ENCODE measurements at places on chromosomes 6 and 20.

GRCh38 chr20:3658716-3659491 is 4.3 kb downstream of the GFRA4 start:
- DNase-seq: no peak

- DNase-seq: no peak
Measured at GRCh38 chr6:150741633-150742200, 123.8 kb upstream of the MTHFD1L start.

GRCh38 chr6:146962329-146962728 is 241.9 kb upstream of the STXBP5 start:
- no peak for DNase-seq

GRCh38 chr20:58017970-58018530 is 210.4 kb downstream of the ANKRD60 start:
- DNase-seq: no peak

DNA sequence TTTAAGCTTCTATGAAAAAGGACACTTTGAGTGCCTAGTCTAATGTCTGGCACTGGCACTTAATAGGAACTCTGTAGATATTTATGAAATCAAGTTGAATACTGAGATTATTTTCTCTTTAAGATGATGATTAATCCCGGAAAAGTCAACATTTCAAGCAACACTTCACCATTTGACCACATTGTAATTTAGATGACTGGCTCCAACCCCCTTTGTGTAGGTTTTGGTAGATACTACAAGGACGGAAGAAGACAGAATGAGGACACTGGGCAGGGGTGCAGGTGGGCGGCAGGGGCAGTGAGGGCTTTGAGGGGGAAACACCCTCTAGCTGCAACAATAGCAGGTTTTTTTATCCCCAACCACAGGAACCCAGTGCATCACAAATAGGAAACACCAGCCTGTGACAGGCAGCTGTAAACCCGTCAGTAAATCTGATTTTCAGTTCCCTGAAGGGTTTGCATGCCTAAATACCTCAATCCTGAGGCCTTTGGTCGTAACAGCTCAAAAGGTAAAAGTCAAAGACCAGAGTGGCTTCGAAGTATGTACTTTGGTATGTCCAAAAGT is 4.6 kb downstream of the DTNBP1 start:
- no peak for DNase-seq

DNA sequence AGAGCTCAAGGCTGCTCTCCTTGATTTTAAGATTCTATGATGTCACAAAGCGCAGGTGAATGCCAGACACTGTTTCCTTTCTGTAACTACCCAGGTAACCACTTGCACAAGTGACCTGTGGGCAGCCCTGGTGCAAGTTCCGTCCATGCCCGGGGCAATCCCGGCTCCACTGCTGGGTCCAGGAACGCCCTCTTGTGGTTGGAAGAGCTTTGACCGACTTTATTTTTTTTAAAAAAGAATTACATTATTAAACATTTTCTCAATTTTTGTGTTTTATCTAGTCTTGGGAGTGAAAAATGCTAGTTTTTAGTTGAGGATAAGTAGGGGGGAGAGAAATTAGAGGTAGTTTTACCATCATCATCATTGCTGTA is 695.2 kb downstream of the QKI start:
- DNase-seq: no peak

DNA sequence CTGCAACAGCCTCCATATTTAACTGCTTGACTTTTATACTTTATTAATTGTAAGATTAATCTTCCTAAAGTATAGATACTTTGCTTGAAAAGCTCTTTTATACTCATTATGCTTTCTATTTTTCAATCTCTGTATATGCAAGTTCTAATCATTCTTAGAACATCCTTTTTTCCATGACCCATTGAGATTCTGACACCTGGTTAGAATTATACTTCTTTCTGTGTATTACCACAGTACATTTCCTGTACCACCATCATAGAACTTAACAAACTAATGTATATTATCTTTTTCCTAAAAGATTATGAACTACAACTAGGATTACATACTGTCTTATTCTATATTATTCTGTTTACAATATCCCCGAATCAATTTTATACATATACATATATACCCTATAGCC is 13.5 kb downstream of the SERINC1 start:
- DNase-seq: no peak

- DNase-seq: no peak
Measured at GRCh38 chr6:45606831-45607400, 229.2 kb upstream of the SUPT3H start.

DNA sequence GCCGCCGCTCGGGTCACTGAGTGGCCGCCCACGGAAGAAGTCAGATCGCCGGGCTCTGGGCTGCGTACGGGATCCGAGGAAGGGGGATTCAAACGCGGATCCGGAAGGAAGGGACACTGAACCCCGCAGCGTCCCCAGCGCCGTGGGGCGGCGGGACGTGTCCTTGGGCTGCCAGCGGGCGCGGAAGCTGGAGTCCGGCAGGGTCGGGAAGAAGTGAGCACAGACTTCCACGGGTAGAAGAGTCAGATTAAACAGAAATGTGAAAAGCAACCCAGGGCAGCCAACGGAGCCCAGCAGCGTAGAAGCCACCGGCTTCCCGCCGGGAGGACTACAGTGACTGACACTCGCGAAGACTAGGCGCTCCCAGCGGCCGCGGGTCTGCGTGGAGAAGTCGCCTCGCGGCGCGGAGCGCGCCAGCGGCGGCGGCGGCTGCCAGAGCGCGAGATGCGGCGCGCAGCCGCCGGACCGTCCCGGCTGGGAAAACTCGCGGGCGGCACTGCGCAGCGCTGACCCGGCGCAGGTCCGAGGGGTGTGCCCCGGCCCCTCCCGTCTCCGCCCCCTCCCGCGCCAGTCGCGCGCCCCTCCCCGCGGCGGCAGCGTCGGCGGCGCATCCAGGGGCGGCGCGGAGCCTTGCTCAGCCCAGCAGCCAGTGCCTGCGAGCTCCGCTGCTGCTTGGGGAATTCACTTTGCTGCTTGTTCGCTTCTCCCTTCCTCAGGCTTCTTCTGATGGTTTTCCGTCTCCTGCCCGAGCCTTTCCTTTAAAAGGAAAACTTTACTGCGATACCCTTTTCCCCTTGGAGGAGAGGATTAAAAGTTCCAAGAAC is at the start of gene SAMD5:
TSS of gene SAMD5 (plus strand) at position 649 of the 824 bp plus-strand sequence. CDS start 239 bp downstream, outside the sequence.
- DNase-seq: no peak

DNA sequence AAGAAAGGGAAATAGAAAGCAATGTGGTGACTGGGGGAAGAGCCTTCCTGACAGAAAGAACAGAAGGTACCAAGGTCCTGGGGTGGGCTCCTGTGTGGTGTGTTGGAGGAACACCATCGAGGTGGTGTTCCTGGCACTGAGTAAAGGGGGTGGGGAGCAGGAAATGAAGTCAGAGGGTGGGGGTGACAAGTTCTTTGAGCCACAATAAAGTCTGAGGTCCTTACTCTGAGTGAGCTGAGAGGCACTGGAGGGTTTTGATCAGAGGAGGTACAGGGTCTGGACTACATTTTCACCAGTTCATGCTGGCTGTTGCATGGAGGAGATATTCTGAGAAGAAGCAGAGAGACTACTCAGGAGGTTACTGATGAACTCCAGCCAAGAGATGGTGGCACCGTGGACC is 198.2 kb downstream of the GMPR start:
- DNase-seq: no peak

GRCh38 chr20:31670371-31671228 is 32.9 kb downstream of the COX4I2 start:
- DNase-seq: peak; percentile 90

GRCh38 chr20:32870985-32871384 is 12.3 kb downstream of the EFCAB8 start:
- no peak for DNase-seq

- DNase-seq: no peak
Measured at GRCh38 chr6:148471624-148472159, 129.1 kb downstream of the SASH1 start.

GRCh38 chr6:14922706-14923460 is 323.0 kb upstream of the JARID2 start:
- DNase-seq: no peak

GRCh38 chr6:129766959-129767728 is 57.2 kb upstream of the ARHGAP18 start:
- DNase-seq: peak; percentile 24

- DNase-seq: no peak
Measured at GRCh38 chr6:165220045-165220444, 89.4 kb downstream of the C6orf118 start.

DNA sequence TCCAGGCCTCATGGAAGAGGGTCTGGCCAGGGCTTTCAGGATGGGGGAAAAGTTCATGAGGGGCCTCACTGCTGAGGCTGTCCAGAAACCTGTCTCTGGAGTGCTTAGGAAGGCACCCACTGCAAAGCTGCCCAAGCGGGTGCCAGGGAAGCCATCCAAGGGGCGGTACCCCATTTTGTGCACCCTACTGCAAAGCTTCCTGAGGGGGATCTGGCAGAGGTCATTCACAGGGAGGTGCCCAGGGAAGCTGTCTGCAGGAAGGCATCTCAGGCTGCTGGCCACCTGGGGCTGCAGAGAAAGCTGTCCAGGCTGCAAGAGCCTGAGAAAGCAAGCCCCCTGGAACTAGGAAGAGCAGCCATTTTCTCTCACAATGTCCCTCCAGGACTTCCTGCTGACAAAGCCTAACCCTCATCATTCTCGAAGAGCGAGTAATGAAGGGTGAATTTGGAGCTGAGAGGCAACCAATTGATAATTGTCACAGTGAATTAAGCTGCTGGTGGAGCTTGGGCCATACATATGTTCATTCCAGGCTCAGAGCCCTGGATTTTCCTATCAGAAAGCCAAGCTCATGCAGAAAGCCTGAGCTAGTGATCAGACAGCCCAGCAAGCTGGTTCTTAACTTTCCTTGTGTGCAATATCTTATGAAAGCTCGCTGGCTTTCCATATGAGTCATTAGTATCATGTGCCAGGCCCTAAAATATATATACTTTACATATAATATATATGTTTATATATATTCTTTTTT is 62.2 kb upstream of the SLC22A16 start:
- no peak for DNase-seq

GRCh38 chr20:59829786-59830664 is 103.4 kb downstream of the SYCP2 start:
- no peak for DNase-seq

DNA sequence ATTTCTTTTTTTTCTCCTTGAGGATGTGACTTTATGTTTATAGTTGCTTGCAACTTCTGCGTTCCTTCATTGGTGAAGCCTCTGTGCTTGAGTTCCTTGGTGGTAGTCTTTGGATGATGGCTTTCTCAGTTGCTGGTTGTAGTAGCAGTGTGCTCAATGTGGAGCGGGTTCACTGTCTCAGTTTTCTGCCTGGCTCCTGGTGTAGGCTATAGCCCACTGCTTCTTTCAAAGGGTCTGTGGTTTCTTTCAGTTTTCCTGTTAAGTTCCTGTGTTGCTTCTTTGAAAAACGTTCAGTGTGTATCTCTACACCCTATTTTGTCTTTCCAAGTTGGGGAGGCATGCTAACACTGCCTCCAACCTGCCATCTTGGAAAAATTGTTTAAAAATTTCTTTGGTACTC is 33.9 kb upstream of the ZBTB24 start:
- no peak for DNase-seq

- DNase-seq: no peak
Measured at GRCh38 chr20:48523191-48523995, 304.4 kb downstream of the PREX1 start.

GRCh38 chr20:49704932-49705336 is 8.7 kb downstream of the B4GALT5 start:
- DNase-seq: no peak

GRCh38 chr6:149031859-149032598 is 285.2 kb downstream of the UST start:
- no peak for DNase-seq

GRCh38 chr6:147538821-147539220 is 30.3 kb downstream of the SAMD5 start:
- no peak for DNase-seq

DNA sequence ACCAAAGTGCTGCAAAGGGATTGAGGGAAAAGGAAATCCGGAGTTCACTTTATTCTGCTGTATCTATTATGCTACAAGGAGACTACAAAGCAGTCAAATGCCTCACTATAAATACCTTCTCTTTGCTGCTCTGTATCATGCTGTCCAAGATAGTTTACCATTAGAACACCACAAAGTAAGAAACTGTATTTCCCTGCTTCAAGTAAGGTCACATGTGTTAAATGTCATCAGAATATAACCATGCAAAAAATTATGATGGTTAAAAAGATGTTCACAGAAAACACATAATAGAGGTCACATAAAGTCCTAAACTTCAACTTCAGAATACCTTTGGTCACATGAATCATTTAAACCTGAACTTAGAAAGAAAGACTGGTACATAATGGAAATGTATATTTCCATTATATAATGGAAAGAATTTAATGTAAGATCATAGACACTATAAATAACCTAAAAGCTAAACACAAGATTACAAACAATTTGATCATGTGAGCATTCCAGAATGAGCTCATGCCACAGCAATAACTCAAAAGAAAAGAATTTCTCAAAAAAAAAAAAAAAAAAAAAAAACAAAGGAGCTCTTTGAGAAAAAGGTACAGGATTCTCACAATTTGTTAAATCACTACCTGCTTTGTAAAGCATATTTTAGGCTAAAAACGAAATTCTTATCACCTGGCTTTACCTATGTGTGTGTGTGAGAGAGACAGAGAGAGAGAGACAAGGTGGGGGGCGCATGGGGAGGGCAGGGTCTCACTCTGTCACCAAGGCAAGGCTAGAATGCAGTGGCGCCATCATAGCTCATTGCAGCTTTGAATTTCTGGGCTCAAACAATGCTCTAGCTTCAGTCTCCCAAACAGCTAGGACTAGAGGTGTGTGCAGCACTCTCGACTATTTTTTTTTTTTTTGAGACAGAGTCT is 58.7 kb downstream of the KIF13A start:
- no peak for DNase-seq

DNA sequence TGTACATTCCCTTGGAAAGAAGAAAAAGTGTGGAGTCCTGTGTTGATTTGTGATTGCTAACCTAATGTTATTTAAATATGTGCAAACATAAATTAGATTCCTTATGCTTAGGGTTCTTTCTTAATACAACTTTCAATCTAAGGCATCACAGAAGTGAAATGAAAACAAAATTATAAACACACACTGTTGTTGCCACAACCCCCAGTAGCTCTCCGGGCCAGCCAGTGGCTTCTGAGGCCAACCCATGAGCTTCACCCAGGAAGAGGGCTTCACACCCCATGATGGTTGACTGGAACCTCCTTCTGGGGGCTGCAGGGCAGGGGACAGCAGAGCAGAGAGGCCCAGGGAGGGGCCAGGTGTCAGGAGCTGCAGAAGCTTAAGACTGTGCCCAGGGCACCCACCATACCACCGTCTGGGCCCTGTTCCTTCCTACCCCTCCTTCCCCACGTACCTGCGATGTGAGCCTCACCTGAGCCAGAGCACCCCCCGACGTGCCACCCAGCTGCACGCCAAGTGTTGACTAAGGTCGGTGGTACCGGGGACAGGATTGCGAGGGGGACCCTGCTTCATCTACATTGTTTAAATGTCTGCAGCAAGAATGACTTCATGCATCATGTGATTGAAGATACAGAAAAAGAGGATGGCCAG is 110.5 kb downstream of the FAM120B start:
- no peak for DNase-seq
